ENCODE measurements at places on chromosomes 3 and 15.

GRCh38 chr3:126133606-126134005, 46.8 kb downstream of the ALDH1L1 start:
- peak; percentile 27 for DNase-seq

GRCh38 chr3:100737334-100737733, 28.0 kb downstream of the TFG start:
- no peak for DNase-seq

DNA sequence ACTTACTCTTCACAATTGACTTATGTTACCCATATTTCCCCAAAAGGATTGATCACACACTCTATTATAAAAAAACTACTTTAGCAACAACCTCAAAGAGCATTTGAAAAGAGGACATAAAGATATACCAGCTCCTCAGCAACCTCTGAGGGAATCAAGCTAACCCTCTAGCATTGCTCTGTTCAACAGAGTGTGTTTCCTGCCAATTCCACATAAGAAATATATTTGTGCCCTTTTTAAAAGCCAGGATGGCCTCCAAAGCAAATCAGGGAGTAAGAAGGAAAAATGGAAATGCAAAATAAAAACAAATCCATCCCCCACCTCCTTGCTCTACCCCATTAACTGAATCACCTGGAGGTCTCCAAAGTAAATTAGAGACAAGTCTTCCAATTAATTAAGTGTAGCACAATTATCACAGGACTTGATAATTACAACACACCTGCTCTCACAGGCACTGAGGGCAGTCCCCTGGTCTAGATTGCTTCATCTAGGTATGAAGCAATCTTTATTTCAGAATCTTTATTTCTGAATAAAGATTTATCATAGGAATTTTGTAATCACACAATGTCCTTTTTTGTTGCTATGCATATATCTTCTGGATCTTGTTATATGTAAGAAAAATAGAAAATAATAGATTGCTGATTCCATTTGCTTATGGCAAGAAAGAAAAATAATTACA, 34.8 kb downstream of the GPR176 start:
- DNase-seq = no peak

DNA sequence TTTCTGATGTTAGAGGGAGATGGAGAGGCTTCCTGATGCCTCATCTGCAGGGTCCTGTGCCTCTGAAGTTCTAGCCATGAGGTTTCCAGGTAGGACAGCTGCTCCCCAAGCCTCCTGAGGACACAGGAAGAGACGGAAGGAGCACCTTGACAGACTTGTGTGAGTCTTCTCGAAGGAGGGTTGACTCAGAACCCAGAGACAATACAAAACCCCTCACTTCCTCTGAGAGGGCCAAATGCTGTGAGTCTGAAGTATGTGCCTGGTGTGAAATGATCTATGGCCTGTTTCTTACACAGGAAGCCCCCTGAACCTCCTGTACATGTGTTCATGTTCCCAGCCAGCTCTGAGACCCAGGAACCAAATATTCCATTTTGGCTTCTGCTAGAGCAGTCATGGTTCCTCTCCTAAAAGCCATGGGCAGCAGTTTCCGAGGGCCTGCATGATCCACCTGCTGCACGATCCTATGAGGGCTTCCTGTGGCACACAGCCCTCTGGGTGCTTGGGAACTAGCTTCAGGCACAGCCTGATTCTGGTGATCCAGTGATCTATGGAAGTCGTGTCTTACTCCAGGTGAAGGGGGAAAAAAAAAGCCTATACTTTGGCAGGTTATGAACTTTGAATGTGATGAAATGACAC, 62.2 kb downstream of the AAGAB start:
- DNase-seq = no peak

GRCh38 chr3:54168451-54168850, 46.1 kb downstream of the CACNA2D3 start:
- no peak for DNase-seq

GRCh38 chr3:78855190-78855589, 912.6 kb downstream of the ROBO1 start:
- no peak for DNase-seq

- DNase-seq = no peak
Measured at GRCh38 chr15:87549296-87549695, 707.2 kb downstream of the NTRK3 start.

- no peak for DNase-seq
Measured at GRCh38 chr3:150607267-150608065, 4.3 kb downstream of the SELENOT start.

DNA sequence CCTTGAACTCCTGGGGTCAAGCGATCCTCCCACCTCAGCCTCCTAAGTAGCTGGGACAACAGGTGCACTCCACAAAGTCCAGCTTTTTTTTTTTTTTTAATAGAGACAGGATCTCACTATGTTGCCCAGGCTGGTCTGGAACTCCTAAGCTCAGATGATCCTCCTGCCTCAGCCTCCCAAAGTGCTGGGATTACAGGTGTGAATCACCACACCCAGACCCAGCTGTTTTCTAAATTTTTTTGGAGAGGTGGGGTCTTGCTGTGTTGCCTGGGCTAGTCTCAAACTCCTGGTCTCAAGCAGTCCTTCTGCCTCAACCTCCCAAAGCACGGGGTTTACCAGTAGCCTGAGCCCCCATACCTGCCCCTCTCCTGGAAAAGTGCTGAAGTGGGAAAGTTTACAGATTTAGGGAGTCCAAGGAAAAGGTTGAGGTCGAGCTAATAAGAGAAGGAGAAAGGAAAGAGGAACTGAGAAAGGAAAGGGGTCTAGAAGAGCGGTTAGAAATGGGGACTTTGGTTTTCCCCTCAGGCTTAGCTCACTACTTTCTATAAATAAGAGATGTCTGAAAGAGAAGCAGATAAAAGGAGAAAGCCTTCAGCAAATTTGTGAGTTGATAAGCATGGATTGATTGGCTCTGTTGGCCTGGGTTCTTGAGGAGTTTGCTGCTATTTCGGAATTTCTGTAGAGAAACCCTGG, 23.6 kb downstream of the UBE2E1 start:
- no peak for DNase-seq

- no peak for DNase-seq
Measured at GRCh38 chr3:24480497-24480896, 14.2 kb downstream of the THRB start.

DNA sequence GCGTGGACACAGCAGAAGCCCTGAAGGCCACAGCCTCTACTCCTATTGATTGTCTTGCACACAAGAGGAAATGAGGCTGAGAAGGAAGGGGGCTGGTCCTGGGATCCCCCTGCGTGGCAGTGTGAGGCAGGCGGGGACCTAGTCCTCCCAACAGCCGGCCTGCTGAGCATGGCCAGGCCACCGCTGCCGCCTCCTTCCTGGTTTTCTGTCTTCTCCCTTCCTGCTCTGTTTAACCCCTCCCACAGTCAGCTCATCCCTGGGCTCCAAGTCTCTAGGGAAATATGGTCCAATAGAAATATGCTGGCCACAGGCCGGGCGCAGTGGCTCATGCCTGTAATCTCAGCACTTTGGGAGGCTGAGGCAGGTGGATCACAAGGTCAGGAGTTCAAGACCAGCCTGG, 42.1 kb upstream of the HES1 start:
- no peak for DNase-seq

DNA sequence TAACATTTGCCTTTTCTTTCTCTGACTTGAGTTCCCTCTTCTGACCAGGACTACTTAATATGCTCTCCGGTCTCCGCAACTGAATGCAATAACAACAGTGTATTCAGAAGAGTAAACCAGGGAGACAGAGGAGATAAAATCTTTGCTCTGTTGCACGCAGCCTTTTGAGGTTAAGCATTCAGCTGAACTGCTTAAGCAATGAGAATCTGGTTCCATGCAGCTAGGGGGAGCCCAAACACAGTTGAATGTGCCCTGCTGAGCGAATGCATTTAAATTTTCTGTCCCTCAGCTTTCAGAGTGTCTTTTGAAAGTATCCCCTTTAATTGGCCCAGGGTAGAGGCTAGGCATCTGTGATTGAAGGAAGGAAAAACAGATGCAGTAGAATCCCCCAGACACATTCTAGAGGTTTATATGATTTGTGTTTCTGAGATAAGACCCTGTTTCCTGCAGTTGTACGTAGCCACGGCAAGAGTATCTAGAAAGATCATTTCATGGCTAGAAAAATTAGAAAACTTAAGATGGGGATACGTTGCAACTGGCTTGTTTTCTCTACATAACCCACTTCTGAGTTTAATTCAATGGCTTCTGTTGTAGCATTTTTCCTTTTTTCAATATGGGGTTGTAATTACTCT, 309.6 kb downstream of the TUSC7 start:
- DNase-seq = no peak

GRCh38 chr15:63982381-63982854, 63.9 kb downstream of the DAPK2 start:
- DNase-seq = peak; percentile 15

- no peak for DNase-seq
Measured at GRCh38 chr3:155228676-155229075, 64.8 kb downstream of the STRIT1 start.

- no peak for DNase-seq
Measured at GRCh38 chr3:29537889-29538609, 257.2 kb downstream of the RBMS3 start.

- DNase-seq = no peak
Measured at GRCh38 chr3:88149101-88149508, 654 bp upstream of the C3orf38 start.

Data from CD8-positive, alpha-beta T cell (primary cell).